CD4-positive, alpha-beta T cell treated with Interleukin-6 for 4 hours (primary cell): ENCODE measurements at places on chromosomes 3 and 15.

DNA sequence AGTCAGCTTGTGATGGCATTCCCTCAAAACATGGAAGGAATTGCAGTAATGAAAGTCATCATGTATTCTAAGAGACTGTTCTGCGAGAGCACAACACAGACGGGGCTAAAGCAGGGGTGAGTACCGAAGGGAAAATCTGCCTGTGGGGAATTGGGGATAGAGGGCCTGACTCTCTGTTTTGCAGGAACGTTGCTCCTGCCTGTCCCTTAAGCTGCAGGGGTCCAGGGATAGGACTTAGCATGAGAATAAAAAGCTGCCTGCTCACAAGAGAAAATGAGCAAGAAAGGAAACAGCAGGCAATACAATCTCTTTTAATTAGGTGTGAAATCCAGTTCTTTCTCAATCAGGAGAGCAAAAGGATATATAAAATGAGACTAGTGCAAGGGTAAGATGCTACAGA, 62.2 kb downstream of the TIGIT start:
- no peak for DNase-seq

- peak; percentile 11 for DNase-seq
Observed at GRCh38 chr15:75346796-75347221, at the start of gene NEIL1. NEIL1 (plus strand) TSS chr15:75347039; CDS start chr15:75348906, 1,867 bp downstream.

DNA sequence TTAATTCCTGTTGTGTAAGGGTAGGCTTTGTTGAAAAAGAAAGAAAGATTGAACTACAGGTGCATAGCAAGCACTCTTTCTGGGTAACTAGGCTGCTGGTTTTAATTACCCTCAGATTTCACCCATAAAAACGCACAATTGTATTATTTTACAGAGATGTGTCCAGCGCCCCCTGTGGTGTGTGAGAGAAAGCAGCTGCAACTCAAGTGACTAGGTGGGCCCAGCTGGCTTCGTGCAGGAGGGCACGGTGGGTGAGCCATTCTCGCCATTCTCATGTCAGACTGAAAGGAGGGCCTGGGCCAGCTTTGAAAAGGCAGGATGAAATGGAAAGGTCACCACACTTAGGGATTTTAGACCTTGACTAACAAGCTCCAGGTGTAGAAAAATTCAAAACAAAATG, 122.6 kb downstream of the LRIG1 start:
- peak; percentile 58 for DNase-seq

- no peak for DNase-seq
Observed at GRCh38 chr3:30341851-30342250, 264.6 kb upstream of the TGFBR2 start.

- DNase-seq: peak; percentile 62
Observed at GRCh38 chr3:195556390-195556789, 13.3 kb upstream of the PPP1R2 start.

DNA sequence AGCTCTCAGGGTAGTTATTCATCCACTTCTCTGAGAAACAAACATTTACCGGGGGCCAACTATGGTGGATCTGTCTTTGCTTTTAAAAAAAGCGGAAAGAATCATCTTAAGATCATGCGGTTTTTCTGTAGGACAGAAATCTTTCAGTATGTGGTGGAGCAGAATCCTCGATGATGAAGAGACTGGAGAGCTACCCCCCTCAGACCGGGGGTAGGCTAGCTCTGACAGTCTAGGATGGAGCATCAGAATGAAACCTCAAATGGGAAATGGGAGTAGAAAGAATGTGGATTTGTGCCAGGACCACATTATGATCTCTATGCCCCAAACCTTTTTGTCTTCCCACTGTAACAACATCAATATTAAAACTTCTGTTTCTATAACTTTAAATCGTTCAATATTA, 30.3 kb downstream of the TPRG1 start:
- no peak for DNase-seq

- no peak for DNase-seq
Observed at GRCh38 chr3:195916991-195917390, 8.6 kb upstream of the TNK2 start.

- no peak for DNase-seq
Observed at GRCh38 chr15:57962887-57963286, 102.6 kb downstream of the ALDH1A2 start.
